ENCODE measurements at places on chromosomes 4 and X. TPM values are rescaled to one million over a fixed set of nuclear protein-coding genes. Genes with fewer than 3 reads are reported as not detected.

The CDKL5 gene
- total RNA-seq, result 4.0 TPM

The SHROOM2 gene
- 6.2 TPM for total RNA-seq

The MOB1B gene
- total RNA-seq, result 15.9 TPM

The FAM47E gene
- total RNA-seq, result under 0.01 TPM

The VGLL1 gene
- total RNA-seq, result not detected

The ZDHHC15 gene
- 0.59 TPM for total RNA-seq

The POLN gene
- total RNA-seq, result 4.1 TPM

The RHOXF1 gene
- not detected for total RNA-seq

The PABPC1L2B gene
- total RNA-seq, result not detected

The GAGE12H gene
- not detected for total RNA-seq

The EFNB1 gene
- 35.7 TPM for total RNA-seq

The FAM47A gene
- not detected for total RNA-seq

The SMAD1 gene
- 30.4 TPM for total RNA-seq

The MRFAP1 gene
- total RNA-seq, result 94.1 TPM

The SRPX gene
- 93.1 TPM for total RNA-seq

The DMRTC1 gene
- total RNA-seq, result not detected

The CXCL11 gene
- total RNA-seq, result not detected

The TECRL gene
- total RNA-seq, result not detected

The RAB40A gene
- total RNA-seq, result 0.29 TPM

The TEX13B gene
- not detected for total RNA-seq

The CSAG3 gene
- total RNA-seq, result not detected

The CFAP47 gene
- not detected for total RNA-seq
